Osteoblast (primary cell): ENCODE measurements at places on chromosomes 3 and 15. TPM values are rescaled to one million over a fixed set of nuclear protein-coding genes. Genes with fewer than 3 reads are reported as not detected.

Gene GP9
- total RNA-seq, result not detected in 2 replicates

Gene DZIP1L
- 32.7 and 42.3 TPM in 2 replicates for total RNA-seq

Gene UACA
- total RNA-seq, result 158 and 161 TPM in 2 replicates

Gene AGBL1
- total RNA-seq, result not detected in 2 replicates

Gene ALPK3
- 0.36 and 0.59 TPM in 2 replicates for total RNA-seq

Gene CCR3
- not detected in 2 replicates for total RNA-seq

Gene AP3B2
- under 0.01 and 0.36 TPM in 2 replicates for total RNA-seq

Gene TMEM108
- total RNA-seq, result 0.29 and 0.36 TPM in 2 replicates

Gene C3orf49
- not detected in 2 replicates for total RNA-seq

Gene XYLB
- 10.1 and 12.4 TPM in 2 replicates for total RNA-seq

- peak; percentile 82 for DNase-seq
These were observed 8.8 kb downstream of the KLF15 start for GRCh38 chr3:126348308-126348920.

DNA sequence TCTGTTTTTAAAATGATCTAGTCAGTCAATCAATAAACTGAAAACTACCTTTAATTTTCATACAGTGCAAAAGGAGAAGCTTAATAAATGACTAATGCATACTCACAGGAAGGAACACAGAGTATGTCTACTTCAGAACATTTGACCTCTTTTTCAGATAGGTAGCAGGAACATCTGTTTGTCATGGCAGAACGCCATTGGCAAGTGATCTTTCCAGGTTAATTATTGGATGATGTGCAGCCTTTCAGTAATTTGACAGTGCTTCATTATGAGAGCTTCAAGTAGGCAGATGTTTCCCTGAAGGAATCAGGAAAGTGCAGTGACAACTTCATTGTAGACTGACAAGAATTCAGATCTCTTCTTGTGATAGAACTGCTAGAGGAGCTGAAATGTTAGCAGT, 325.0 kb downstream of the OTOL1 start:
- no peak for DNase-seq

DNA sequence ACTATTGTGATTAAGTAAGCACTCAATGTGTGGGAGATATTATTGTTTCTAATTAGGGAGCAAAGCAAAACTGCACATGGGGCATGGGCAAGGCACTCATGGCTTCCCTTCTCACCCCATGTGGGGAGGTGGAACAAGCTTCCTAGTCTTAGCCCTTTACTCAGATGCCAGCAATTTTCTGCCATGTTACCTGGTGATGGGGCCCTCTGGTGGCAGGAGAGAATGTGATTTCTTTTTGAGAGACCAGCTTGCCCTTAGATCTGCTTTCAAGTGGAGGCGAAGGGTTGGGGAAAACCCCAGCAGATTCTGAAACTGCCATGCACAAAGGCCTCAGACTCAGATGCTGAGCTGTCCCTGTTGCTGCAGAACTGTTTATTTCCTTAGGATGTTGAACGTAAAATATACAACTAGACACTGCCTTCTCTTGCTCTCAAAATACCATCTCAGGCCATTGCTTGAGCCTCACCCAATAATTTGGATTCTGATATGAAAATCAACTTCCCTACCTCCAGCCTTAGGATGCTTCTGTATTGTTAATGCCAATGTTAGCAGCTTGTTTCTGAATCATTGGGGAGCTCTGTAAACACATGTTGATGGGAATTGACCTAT, 130.2 kb upstream of the TPRG1 start:
- DNase-seq, result peak; percentile 67

GRCh38 chr3:149448331-149448831, 26.1 kb upstream of the TM4SF4 start:
- DNase-seq, result peak; percentile 94

GRCh38 chr3:191750618-191751017, 289.7 kb downstream of the PYDC2 start:
- no peak for DNase-seq

DNA sequence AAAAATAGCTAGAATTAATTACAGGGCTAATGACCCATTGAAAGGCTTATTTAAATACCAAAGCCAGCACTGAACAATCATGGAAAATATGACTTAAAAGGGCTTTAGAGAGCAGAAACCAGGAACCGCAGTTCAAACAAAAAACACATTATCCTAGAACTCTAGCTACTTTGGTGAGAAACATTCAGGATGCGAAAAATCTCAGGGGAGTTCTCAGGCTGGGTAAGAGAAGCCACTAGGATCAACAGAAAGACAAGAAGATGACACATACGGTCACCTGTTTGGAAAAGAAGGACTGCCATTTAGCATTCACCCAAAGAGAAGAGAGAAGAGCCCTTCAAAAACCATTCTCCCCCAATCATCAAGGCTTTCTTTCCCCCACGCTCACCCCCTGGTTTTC, 75.6 kb upstream of the ICE2 start:
- no peak for DNase-seq

- peak; percentile 43 for DNase-seq
These were observed 133.5 kb downstream of the FBLN2 start for GRCh38 chr3:13682331-13683013.

GRCh38 chr3:30170681-30171438, 435.5 kb upstream of the TGFBR2 start:
- DNase-seq, result no peak

DNA sequence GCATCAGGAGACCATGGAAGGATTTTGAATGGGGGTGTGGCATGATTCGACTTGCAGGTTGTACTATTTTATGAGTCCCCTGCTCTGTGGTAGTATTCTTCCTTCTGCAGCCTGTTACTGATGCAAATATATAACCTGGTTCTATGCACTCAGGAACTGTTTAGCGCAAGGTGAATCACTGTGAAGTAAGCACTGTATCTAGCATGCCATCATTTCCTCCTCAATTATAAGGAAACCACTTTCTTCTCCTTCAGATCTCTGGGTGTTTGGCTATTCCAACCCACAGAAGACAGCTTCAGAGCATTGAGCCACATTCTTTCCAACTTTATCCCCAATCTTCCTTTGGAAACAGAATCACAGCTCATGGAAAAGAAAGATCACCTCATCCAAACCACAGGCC, 176.7 kb downstream of the DIPK2A start:
- no peak for DNase-seq

GRCh38 chr15:92324101-92324963, 69.3 kb upstream of the ST8SIA2 start:
- DNase-seq, result no peak

GRCh38 chr3:194998417-194998816, 272.5 kb downstream of the XXYLT1 start:
- DNase-seq, result no peak

DNA sequence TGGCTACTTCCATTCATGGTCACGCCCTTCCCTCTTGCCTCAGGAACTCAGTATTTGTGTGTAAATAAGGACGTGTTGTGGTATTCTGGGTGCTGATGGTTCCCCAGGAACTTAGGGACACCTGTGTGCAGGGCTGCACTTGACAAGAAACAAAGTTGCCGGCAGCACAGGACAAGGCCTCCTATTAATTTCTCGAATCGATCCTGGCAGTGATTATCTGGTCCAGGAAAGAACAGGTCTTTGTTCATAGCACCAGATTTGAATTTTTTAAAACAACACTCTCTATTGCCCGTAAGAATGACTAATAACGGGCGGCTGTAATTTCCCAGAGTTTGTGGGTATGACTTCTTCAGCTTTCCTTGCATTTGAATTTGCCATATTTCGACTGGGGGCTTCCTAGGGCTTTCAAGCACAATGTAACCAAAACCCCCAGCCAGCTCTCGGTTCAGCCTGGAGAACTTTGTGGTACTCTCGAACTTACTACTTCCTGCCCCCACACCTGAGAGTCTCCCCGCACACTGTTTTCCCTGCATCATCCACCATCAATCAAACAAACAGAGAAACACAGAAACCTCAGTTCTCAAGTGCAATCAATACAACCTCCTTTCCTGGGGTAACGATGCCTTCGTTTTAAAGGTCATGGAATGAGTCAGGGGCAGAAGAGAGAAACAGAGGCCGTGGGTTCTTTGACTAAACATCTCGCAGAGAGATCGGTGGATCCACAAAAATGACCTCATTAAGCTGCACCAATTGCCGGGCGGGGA, 241.7 kb upstream of the ICE2 start:
- no peak for DNase-seq

- no peak for DNase-seq
These were observed 100.6 kb upstream of the ATP11B start for GRCh38 chr3:182692695-182693094.

DNA sequence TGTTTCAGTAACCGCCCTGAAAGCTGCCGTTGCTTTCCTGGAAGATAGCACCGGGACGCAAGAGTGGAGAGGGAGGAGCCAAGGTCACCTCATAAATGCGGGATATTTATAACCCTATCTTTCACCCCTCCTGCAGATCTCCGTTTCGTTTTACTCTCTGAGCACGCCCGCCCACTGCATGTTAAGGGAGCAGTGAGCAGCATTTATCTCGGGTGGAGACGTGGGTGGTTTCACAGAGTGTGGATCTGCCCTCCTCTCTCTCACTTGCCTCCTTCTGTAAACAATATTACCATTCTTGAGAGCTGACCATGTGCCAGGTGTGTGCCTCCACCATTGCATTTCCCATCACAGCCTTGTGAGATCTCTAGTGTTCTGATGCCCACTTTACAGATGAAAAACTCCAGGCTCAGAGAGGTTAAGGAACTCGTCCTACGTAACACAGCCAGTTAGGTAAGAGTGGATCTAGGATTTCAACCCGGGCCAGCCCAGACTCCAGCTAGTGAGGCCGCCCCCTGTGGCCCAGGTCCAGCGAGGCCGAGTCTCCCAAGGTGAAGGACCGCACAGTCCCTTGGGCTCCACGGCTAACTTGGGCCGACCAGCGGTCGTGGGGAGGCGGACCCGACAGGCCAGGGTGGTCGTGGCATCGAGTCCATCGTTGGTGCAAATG, 16.9 kb upstream of the SEMA4B start:
- peak; percentile 89 for DNase-seq

GRCh38 chr3:172918165-172918564, 167.6 kb downstream of the ECT2 start:
- DNase-seq, result no peak

- no peak for DNase-seq
These were observed 11.2 kb upstream of the TGM5 start for GRCh38 chr15:43277901-43278300.
